ENCODE measurements at places on chromosomes 16 and 17. TPM values are rescaled to one million over a fixed set of nuclear protein-coding genes. Genes with fewer than 3 reads are reported as not detected.

GRCh38 chr17:38710985-38711384, 5.9 kb downstream of the MLLT6 start:
- DNase-seq = no peak

GRCh38 chr17:72603420-72604242, 482.8 kb downstream of the SOX9 start:
- DNase-seq = no peak

Gene RPRML
- total RNA-seq = not detected

DNA sequence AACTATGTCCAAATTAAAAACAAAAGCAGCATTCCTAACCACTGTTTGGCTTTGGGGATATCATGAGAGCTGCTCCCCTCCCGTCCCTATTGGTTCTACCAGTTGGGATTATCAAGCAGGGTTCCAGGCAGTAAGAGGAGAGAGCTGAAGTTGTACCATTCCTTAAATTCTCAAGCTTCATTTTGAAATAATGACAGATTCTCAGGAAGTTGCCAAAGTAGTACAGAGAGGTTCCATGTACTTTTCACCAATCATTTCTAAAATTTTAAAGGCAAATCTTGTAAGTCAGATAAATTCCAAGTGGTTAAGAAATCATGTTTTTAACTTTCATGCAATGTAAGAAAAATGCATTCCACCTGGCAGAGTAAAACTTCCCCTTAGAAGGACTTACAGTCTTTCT, 36.9 kb downstream of the TEX2 start:
- DNase-seq = no peak

GRCh38 chr17:58329810-58330537, 1.4 kb upstream of the TSPOAP1 start:
- peak; percentile 87 for DNase-seq

GRCh38 chr17:78365561-78366108, 5.8 kb upstream of the SOCS3 start:
- no peak for DNase-seq

Gene CORO1A
- 758 TPM for total RNA-seq

- peak; percentile 62 for DNase-seq
Measured at GRCh38 chr17:7580604-7581575, 1.5 kb downstream of the CD68 start.

DNA sequence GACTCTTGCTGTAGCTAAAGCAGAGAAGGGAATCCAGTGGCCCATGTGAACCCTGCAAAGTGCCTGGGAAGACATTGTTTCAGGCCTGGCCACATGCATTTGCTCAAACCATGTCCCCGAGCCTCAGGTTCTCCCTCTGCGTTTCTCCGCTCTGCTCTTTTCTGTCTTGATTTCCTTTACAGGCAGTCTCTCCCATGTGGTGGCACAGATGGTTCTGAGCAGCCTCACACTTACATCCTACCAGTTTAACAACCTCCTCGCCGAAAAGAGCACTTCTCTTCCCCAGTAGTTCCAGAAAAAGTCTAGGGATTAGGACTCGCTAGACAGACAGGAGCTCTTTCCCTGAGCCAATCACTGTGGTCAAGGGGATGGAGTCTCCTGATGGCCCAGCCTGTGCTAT, 28.3 kb upstream of the MYH10 start:
- DNase-seq = no peak

GRCh38 chr16:52544703-52545102, 2.2 kb downstream of the TOX3 start:
- DNase-seq = no peak

GRCh38 chr16:57530104-57530521, 6.3 kb downstream of the CCDC102A start:
- DNase-seq = peak; percentile 91

GRCh38 chr16:59168461-59169114, 434.5 kb upstream of the GOT2 start:
- no peak for DNase-seq

DNA sequence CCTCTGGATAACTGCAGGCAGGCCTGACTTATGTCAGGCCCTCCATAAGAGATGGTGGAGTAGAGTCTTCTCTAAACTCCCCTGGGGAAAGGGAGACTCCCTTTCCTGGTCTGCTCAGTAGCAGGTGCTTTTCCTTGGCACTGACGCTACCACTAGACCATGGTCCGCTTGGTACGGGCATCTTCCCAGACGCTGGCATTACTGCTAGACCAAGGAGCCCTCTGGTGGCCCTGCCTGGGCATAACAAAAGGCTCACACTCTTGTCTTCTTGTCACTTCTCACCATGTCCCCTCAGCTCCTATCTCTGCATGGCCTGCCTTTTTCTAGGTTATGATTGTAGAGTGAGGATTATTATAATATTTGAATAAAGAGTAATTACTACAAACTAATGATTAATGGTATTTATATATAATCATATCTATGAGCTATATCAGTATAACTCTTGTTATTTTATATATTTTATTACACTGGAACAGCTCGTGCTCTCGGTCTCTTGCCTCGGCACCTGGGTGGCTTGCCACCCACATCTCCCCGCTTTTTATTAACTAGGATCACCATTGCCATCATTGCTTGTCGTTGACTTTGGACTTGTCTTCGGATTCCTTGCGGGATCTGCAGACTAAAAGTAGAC, 59.8 kb upstream of the ARL4D start:
- peak; percentile 89 for DNase-seq

Gene EFNB3
- not detected for total RNA-seq

DNA sequence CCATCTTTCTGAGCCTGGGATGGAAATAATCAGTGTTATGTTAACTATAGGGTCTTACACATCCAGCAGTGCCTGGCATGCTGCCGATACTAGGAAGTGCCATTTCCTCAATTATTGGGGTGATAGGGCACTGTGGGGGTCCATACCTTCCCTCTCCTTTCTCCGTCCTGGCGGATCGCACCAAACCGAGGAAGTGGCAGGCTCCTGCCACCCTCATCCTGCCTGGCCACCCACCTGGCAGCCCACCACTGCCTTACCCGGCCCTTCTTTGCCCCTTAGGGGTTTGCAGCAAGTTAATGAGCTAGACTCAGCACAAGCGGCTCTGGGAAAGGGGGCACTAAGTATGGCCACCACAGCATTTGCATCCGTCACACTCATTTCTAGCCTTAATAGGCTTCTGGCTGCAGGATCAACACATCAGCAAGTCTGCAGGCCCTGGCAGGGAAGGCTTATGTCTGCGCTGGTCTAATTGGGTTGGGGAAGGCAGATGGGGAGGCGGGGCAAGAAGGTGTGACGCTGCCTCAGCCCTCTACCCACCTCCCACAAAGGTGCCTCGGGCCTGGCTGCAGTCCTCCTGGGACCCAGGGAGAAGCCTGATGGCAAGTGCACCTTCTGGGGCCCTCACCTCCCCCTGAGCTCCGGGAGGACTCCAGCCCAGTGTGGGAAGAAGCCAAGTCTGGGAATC, 28.6 kb downstream of the DCAKD start:
- DNase-seq = no peak

- DNase-seq = no peak
Measured at GRCh38 chr17:62897706-62898105, 68.3 kb upstream of the TANC2 start.

Gene TNS4
- 13.1 TPM for total RNA-seq

Gene TBCD
- total RNA-seq = 117 TPM

- DNase-seq = no peak
Measured at GRCh38 chr17:15233022-15233805, 31.9 kb downstream of the PMP22 start.

Gene NPTX1
- 30.4 TPM for total RNA-seq

Gene HIGD1B
- not detected for total RNA-seq

DNA sequence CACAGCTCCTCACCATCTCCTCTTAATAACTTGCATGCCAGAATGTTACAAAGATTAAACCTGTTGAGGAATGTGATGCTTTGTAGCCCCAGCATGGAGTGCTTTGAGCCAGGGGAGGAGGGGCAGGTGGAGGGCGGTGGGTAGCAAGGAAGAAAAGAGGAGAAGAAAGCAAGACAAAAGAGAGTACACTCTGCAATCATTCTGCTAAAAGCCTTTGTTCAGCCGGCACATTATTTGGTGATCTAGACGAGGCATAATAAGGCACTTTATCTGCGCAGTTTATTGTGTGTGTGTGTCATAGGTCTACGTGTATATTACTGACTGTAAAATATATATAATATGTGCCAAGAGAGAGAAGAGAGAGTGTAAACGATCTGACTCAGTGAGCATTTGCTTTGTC, 139.1 kb downstream of the SOX9 start:
- no peak for DNase-seq

Gene RTN4RL1
- 1.2 TPM for total RNA-seq

Gene SOST
- not detected for total RNA-seq

GRCh38 chr17:791829-792228, 9.7 kb downstream of the MRM3 start:
- DNase-seq = no peak

DNA sequence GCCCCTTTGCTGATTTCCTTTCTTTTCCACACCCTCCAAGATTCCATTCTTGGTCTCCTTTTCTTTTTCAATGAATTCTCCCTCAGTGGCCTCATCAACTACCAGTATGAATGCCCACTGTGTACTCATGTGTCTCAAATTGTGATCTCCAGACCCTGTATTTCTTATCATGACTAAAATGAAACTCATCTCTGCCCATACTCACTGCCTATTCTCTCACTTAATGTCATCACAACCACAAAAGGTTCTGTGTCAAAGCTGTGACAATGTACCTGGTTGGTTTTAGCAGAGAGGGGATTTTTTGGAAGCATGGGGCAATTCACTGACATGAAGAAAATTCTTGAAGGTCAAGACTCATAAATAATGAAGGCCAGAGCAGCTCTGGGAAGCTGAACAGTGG, 11.5 kb upstream of the TBX4 start:
- DNase-seq = no peak

- DNase-seq = no peak
Measured at GRCh38 chr17:57670769-57671569, 74.1 kb downstream of the CCDC182 start.

GRCh38 chr16:82630688-82631087, 3.9 kb downstream of the CDH13 start:
- no peak for DNase-seq

DNA sequence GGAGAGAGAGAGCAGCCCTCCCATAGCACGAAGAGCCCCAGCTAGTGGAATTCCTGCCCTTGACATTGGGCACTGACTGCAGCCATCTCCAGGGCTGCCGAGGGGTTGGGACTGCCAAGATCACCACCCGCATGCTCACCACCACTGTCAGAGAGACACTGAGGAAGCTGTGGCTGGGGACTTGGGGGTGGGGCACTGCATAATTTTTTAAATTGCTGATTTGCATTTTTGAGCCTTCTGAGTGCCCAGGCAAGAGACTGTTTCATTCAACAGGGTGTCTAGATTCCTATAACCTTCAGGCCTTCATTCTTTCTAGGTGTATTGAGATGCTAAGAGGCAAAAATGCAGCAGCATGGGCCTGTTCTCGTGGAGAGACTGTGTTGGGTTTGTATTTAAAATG, 9.0 kb upstream of the EPX start:
- DNase-seq = no peak

Gene GP1BA
- not detected for total RNA-seq

Gene EXOC3L1
- total RNA-seq = 0.12 TPM

DNA sequence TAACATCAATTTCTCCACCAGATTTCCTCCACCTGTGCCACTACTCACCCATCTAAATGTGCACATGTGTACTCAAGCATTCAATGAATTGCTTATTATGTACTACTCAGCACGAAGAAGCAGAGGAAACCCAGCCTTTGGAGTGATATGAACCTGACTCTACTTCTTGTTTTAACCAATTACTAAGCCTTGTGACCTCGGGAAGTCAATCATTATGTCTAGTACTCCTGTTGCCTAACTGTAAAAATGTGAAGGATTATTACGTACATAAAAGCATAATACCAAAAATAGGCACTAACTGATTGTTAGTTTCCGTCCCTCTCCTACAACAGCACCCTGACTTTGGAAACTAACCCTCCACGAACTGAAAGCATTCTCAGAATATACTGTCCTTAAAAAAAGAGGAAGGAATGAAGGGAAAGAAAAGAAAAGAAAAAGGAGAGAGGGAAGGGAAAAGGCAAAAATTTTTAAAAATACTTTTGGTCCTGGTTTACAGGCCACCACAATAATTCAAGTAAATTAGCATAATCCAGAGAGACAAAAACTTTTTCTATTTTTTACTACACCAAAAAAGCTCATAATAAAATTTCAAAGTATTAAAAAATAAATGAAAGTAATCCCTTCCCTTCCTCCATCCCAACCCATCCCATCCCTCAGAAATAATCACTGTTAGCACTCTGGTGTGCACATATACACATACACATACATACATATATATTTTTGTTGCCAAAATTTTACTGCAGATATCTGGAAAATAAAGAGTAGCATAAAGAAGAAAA, 53.6 kb downstream of the KANSL1 start:
- no peak for DNase-seq

- no peak for DNase-seq
Measured at GRCh38 chr17:72117535-72118334, 3.1 kb upstream of the SOX9 start.

DNA sequence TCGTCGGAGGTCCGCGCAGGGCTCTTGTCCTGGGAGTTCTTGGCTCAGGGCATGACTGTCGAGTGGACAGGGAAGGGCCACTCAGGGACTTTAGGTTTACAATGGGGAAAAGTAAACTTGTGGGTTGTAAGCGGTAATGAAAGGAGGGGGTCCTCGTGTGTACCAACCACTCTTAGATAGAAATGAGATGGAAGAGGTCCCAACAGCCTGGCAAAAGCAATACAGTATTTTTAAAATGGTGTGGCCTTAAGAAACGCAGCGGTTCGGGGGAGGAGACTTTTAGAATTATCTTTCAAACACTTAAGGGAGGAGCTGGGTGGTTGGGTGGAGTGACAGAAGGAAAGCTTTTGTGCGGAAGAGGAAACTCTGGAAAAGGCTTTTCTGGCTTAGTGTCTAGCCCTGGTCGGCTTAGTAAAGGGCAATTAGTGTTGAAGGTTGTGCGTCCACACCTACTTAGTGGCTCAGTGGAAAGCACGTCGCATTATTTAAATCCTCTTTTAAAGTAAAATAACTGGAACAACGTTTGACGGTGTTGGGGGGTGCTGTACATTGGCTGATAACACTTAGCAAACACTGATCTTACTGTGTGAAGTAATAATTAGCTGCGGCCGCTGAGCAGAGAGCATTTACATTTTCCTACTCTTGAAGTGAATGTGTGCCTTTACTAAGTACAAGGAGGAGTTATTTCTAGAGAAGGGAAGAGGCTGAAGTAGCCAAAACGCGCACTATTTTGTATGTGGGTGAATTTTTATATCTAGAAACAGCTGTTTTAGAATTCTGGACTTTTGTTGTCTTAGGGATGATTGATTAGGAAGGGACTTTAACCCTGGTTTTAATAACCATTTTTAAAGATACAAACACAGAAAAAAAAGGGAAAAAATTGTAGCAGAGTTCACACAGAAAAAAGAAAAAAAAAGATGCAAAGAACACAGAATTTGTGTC, 1.0 kb downstream of the WSB1 start:
- peak; percentile 89 for DNase-seq
